ENCODE measurements at places on chromosomes 16 and 17.

GRCh38 chr17:2943981-2944380 lies 119.4 kb downstream of the OR1D5 start:
- no peak for DNase-seq

- no peak for DNase-seq
These were observed 10.5 kb downstream of the NXN start for GRCh38 chr17:968812-969730.

DNA sequence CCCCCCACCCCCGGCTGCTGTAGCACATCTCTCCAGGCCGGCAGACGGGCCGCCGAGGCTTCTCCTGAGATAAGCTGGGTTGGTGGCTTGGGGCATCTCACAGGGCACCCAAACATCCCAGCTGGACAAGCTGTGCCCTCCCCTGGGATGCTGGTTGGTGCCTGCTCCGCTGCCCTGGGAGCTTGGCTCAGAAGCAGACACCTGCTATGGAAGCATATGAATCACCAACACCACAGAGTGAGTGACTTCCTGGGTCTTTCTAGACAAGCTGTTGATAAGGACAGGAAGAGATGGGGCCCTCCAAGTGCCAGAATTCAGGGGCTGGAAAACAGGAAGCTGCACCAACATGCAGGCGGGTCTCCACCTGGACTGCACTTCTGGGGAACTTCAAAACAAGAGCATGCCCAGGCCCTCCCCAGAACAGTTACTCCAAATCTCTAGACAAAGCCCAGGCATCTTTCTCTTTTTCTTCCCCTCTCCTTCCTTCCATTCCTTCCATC lies 13.7 kb downstream of the C16orf95 start:
- DNase-seq: no peak

GRCh38 chr17:32240750-32241149 lies 24.9 kb upstream of the RHBDL3 start:
- DNase-seq: no peak

DNA sequence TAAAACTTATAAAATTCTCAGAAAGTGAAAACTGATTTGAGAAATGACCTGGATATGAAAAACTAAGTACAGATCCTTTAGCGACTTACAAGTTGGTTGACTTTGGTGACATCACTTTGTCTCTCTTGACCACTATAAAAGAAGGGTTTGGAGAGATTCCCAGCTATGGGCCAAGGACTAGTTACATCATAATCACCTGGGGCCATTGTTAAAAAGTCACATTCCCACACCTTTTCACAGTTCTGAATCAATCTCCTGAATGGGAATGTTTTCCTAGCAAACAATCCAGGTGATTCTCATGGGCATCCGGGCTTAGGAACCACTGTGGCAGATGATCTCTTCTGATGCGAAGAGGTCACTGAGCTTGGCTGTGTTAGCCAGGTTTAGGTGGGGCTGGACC lies 620 bp upstream of the VWA3A start:
- no peak for DNase-seq

Measured in progenitor cell of endocrine pancreas (in vitro differentiated cells).